ENCODE measurements at places on chromosomes 6 and 20.

DNA sequence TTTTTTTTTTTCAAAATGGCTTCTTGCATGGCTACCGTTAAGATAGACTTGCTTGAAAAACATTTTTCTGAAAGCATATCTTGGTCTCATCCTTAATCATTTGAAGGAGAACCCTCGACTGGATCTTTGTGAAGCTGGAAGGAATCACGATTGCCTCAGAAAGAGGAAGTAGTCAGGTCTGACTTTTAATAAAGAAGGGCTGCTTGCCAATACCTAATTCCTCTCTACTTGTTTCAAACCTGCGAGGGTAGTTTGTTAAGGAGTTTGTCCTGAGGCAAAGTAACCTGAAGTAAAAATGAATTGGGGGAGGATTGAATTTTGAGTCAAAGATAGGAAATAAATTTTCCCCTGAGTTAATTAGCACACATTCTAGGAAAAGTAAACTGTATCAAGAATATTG lies 288.1 kb upstream of the MAP3K7 start:
- no peak for DNase-seq

DNA sequence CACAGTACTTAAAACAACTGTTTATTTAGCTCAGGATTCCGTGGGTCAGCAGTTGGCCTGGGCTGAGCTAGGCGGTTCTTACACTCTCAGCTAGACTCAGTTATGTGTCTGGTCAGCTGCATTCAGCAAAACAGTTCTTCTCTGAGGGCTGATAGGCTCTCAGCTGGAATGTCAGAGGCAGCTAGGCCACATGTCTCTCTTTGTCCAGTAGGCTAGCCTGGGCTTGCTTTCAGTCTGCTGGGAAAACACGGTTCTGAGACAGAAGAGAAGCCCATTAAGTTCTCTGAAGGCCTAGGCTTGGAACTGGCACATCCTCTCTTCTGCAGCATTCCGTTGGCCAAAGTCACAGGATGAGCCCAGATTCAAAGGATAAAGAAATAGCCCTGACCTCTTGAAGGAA lies 65.6 kb downstream of the TULP4 start:
- DNase-seq: no peak

DNA sequence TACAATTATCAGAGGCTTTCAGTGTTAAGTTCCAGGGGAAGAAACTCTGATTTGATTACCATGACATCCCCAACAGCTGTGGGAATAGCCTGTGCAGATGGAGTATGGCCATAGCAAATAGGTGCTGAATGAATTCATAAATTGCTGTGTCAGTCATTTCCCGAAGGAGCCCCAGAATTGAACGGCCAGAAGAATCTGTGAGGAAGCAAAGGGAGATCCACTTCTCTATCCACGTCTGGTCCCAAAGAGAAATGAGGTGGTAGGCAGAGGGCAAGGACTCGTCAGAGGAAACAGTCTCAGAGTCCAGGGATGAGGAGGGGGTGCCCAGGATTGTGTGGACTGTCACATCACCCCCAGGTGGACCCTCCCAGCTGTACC lies 3.1 kb upstream of the TAF8 start:
- no peak for DNase-seq

GRCh38 chr20:41382791-41383305 lies 16.2 kb upstream of the EMILIN3 start:
- DNase-seq: no peak

DNA sequence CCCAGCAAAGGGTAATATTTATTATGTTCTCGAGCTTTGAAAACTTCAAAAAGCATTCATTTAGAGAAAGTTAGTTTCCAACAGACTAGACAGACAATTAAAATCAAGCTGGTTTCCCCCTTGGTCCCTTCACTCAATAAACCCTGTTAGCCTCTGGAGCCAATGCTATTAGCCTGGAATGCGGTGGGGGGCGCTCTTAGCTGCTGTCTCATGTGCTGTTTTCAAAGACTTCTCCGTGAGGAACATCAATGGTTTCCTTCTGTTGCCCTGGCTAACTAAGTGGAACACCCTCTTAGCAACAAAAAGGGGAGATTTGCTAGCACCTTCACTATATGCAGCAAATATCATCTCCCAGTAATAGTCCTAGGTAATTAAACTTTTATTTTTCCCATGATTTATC lies 86.4 kb downstream of the LY86 start:
- no peak for DNase-seq

DNA sequence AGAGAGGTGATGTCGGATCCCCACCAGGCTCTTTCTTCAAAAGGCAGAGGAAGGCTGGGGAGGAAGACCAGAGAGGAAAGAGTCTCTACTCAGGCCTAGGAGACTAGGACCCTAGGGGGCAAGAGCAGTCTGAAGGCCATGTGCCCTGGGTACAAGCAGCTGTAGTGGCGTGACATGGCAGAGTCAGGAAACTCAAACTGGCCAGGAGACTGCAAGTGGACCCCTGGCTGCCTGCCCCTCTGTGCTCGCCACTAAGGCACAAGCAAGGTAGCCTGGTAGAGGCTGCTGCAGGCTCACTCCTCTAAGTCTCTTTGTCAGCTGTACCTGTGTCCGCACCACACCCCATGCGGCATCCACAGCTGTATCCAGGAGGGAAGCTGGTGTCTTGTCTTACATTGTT lies 19.9 kb downstream of the CST9L start:
- no peak for DNase-seq

- no peak for DNase-seq
Measured at GRCh38 chr6:151661928-151662327, 145.6 kb upstream of the ESR1 start.

DNA sequence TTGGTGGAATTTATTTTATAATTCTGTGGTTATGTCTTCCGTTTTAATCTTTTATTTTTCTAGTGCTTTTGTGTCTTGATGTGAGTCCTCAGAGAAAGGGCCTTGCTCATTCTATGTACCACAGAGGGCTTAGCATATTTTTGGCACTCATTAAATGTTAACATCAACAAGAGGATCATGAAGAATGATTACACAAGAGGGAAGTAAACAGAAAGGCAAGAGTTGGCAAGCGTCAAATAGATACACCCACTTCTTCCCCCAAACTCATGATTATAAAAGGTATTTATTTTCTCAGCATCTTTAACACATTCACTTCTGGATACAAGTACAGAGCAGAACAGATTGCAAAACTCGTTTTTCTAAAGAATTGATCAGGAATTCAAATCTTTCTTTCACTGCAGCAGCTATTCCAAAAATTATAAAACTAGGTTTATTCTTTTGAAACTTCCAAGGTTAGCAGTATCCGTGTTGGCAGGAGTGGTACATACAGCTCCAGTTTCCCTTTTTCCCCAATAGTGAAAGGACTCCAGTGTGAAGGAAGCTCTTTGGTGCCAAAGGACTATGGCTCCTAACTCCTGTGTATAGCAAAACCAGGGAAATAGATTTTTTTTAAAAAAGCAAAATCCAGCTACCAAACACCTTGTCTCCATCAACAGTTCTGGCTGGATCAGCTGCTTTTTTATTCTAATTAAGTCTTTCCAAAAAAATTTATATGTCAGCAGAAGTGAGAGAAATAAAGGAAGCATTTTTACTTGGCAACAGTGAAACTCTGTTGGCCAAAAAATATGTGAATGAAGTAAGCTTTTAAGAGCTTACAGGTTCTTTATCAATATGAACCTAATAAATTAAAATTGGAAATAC lies 221.9 kb downstream of the ADGRG6 start:
- DNase-seq: no peak

DNA sequence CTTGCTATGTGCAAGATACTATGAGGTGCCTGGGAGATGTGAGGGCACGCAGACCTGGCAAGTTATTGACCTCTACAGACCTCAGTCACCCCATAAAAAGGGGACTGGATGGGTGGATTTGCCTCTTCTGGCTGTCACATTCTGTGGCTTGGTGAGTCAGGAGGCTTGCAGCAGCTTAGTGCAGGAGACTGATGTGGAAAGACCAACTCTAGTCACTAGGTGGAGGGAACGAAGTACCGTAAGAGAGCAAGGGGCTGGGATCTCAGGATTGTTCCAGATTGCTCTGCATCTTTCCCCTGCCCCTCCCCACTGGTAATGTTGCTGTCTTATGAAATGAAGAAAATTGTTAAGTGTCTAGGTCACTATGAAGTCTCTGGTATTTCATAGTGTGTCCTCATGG lies 3.3 kb downstream of the MAPRE1 start:
- no peak for DNase-seq

DNA sequence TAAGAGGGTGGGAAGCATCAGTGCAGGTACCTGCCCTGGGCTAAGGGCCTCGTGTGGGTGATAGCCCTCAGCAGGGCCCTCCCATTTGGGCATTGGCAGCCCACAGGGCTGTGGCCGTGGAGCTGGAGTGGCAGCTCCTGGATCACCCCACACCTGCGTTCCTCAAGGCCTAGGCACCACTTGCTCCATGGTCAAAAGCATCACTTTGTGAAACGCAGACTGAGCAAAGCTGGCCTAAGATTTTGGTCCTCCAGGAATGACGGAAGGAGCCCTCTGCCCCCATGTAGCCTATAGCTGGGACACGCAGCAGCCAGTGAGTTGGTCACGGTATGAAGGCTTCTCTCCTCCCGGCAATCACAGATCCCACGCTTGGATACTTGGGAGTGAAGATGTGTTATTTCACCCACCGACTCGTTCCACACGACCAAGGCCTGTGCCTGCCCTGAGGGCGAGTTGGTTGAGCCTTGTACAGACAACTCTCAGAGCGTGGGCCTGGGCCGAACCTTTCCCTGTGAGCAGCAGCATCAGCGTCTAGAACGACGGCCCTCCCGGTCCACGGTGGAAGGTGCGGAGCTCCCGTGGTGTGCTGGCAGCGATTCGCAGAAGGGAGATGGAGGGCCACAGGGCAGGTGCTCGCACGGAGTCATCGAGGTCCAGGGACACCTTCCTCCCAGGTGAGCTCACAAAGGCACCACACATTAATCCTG lies 39.7 kb downstream of the THBS2 start:
- no peak for DNase-seq

- no peak for DNase-seq
Measured at GRCh38 chr20:32803092-32803491, 16.7 kb upstream of the MAPRE1 start.

DNA sequence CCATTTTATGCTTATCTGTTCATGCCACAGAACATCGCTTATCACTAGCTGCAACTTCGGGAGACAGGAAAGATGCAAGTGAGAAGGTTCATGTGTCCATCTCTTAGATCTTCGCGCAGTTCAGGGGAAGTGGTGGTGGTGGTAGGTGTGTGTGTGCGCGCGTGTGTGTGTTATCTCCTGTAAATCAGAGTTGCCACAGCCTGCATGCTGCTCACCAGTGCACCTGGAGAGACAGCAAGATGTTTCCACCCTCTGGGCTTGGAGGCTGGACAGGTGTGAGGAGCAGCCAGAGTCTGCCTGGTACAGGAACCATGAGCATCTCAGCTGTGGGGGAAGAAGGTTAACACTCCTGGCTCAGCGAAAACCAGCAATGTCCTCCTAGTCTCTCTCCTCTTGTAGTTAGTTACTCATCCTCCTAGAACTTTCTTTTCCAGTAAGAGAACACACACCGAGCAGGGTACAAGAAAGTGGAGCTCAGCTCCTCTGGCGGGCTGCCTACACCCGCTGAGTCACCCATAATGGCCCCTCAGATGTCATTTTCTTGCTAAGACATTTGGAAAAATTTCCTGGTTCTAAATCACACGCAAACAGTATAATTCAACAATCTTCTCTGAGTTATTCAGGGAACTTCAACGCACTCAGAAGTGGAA lies 5.1 kb upstream of the TUBB1 start:
- DNase-seq: no peak

DNA sequence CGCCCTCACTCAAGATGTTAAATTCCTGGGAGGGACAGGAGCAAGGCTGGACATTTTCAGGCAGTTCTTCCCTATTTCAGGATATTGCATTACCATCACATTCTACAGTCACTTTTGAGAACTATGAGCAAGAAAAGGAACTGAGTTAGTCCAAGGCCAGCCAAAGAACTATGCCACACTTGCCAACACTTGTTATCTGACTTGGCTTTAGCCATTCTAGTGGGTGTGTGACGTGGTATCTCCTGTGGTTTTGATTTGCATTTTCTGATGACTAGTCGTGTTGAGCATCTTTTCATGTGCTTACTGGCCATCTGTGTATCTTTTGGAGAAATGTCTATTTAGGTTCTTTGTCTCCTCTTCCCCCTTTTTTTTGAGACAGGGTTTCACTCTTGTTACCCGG lies 12.0 kb downstream of the XRN2 start:
- no peak for DNase-seq

DNA sequence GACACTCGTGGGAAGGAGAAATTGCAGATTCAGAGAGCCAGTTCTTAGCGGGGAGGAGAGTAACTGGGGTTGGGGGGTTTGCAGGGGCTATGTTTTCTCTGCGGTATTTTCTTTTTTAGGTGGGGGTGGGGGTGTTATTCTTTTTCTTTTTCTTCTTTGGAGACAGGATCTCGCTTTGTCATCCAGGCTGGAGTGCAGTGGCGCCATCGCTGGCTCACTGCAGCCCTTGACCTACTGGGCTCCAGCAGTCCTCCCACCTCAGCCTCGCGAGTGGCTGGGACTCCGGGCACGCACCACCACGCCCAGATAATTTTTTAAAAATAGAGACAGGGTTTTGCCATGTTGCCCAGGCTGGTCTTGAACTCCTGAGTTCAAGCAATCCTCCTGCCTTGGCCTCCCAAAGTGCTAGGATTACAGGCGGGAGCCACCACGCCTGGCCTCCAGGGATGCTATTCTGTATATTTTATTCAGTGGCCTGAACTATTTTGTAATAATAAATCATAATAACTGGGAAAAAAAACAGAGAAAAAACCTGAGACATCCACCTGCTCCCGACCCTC lies 57.3 kb downstream of the UBE2V1 start:
- no peak for DNase-seq

DNA sequence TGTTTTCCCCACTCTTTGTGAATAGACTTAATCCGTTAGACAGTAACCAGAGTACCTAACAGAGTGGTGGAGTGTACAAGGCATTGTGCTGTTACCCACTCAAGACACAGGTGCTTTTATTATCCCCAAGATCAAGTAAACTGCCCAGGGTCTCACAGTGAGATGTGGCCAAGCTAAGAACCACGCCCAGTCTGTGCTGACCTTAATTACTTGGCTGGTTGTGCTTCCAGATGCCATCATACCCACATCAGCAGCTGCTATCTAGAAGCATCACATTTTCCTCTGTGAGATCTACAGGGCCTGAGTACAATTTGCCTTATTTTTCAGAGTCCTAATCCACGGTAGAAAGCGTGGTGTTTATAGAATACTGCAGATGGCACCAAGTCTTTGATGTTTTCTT lies 70.3 kb downstream of the GFRA4 start:
- no peak for DNase-seq

DNA sequence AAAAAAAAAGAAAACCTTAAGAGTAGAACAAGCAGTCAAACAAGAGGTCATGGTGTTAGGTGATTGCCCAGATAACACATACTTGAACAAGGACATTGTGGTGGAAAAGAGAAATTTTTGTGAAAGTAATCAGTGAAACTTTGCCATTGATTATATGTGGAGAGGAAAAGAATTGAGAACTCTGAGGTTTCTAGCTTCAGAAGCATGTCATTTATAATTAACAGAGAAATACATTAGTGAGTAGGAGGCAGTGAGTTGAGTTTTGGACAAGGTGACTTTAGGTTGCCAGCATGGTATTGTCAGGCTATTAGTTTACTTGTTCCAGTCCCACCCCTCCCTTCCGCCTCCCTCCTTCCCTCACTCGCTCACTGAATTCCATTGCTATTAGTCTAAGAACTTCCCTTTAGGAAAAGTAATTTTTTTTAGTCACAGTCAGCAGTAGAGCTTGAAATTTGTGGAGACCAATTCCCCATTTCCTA lies 17.2 kb downstream of the TAB2 start:
- no peak for DNase-seq

GRCh38 chr6:142246960-142247359 lies 54.8 kb upstream of the ADGRG6 start:
- DNase-seq: no peak

All from glutamatergic neuron (in vitro differentiated cells).